Esophagus mucosa (tissue), 1 donor: ENCODE measurements at places on chromosomes 12 and 14. TPM values are rescaled to one million over a fixed set of nuclear protein-coding genes. Genes with fewer than 3 reads are reported as not detected.

- no peak for ATAC-seq
Observed at GRCh38 chr12:113066813-113067400, 10.4 kb downstream of the DTX1 start.

GRCh38 chr14:24978862-24979724 is 70.9 kb downstream of the STXBP6 start:
- no peak for ATAC-seq

DNA sequence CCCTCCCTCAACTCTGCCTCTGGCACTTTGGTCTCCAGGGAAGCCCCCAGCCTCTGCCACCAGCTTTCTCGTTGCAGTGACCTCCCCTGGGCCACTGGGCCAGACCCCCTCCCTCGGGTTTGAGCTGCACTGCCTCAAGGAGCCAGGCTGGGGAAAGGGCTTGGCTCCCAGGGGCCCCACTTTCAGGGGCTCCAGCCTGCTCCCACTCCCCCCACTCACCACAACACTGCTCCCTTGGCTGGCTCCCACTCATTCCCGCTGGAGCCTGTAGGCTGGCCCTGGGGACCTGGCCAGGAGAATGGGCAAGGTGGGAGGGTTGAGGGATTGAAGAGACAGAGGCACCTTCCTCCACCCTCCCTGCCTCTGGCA is 19.3 kb upstream of the KIF26A start:
- ATAC-seq, result peak; percentile 0

GRCh38 chr12:8781381-8782127 is 40.9 kb upstream of the A2ML1 start:
- no peak for ATAC-seq

The MMP19 gene
- total RNA-seq, result 0.60 TPM

The PCED1B gene
- 1.7 TPM for total RNA-seq

The IL23A gene
- 1.8 TPM for total RNA-seq

The VRTN gene
- total RNA-seq, result not detected

The CHST11 gene
- 7.3 TPM for total RNA-seq
